ENCODE measurements at places on chromosomes 6 and 20.

- no peak for DNase-seq
Observed at GRCh38 chr6:8736156-8736895, 301.0 kb upstream of the SLC35B3 start.

DNA sequence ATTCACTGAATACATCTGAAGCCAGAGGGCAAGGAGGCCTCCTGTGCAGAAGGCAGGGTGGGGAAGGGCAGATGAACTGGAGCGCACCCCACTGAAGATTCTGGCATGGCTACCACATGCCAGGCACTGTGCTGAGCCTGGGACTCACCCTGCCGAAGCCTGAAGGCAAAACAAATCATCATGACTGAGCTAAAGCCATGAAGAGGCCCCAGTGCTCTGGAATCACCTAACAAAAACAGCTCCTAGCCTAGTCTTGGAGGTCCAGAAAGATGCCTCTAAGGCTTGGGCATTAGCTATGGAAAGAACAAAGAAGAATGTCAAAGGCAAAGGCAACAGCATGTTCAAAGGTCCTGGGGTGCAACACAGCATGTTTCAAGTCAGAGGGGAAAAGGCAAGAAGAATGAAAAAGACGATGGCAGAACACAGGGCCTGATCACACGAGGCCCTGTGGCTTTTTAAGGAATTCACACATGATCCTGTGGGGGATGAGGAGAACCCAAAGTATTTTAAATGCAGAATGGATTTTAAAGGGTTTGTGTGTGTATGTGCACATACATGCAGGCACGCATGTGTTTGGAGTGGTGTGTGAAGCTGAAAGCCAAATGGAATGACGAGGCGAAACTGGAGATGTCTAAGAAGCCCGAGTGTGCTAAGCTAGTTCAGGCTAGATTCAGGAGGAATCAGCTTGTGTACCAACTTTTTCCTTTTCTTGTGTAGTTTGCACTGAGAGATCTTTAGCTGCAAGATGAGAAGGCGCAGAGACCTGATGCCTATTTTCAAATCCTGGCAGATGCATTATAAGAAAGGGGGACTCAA is 261.4 kb downstream of the ZNF217 start:
- DNase-seq: no peak

DNA sequence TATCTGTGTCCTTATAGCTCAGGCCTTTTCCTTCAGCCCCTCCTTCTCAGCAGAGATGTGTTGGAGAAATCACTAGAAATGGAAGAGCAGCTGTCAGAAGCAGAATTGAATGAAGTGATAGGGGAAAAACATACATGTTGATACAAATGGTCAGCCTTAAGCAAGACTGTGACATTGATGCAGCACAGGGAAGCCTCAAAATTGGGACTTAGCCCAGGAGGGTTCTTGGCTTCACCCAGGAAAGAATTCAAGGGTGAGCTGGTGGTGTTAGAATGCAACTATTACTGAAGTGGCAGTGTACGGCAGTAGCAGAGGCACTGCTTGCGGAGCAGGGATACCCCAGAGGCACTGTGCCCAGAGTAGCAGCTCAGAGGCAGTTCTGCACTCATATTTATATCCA is 8.0 kb upstream of the KIF16B start:
- no peak for DNase-seq

GRCh38 chr6:137020776-137021175 is 24.0 kb downstream of the IL20RA start:
- DNase-seq: no peak

- DNase-seq: no peak
Observed at GRCh38 chr6:20631549-20631924, 97.3 kb downstream of the CDKAL1 start.

GRCh38 chr20:13525225-13525940 is 113.3 kb downstream of the TASP1 start:
- no peak for DNase-seq

GRCh38 chr6:109237077-109237985 is 142.0 kb downstream of the CEP57L1 start:
- DNase-seq: peak; percentile 18

- DNase-seq: no peak
Observed at GRCh38 chr6:22072949-22073348, 223.9 kb downstream of the PRL start.

DNA sequence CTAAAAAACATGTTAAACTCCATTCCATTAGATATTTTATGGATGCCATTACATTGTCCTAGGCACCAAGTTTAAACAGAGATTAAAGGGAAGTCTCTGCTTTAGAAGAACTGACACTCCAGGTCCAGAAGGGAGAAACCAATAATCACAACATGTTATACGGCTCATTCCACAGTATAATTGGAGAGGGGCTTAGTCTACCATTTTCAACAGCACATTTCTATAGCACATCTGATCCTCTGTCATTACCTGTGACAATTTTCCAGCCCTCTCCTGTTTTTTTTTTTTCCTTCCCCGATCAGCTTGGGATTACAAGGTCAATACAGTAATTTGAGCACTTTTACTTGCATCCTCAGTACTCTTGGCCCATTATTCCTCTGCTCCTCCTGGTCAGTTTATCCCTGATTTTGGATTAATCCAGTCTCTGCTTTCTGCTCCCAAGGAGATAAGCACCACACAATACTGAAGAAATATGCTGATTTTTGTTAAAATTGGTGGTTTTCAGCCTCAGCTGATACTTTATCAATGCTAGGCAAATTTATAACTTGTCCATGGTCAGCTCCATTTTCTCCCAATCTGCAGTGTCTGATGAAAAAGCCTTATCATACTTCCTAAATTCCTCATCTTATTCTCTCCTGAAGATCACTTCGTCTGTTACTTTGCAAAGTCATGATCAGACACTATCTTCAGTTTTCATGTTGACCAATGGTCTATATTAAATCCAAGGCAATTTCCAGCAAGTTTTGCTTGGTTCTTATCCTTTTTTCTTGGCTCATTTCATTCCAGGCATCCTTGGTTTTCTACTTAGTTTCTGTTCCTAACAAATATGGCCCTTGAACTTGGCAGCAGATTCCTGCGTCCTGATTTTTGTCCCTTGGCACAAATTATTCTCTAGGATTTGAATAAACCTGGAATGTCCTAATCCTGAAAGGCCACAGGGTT is 30.8 kb upstream of the SYNCRIP start:
- no peak for DNase-seq

- DNase-seq: no peak
Observed at GRCh38 chr20:38298768-38299288, 5.1 kb upstream of the BPI start.

GRCh38 chr6:37130704-37131103 is 39.2 kb upstream of the PIM1 start:
- peak; percentile 17 for DNase-seq

GRCh38 chr6:147909640-147910039 is 401.1 kb downstream of the SAMD5 start:
- DNase-seq: no peak

- no peak for DNase-seq
Observed at GRCh38 chr6:64326939-64327338, 691.3 kb downstream of the PHF3 start.

GRCh38 chr20:13816757-13817156 is 31.9 kb downstream of the NDUFAF5 start:
- DNase-seq: no peak

GRCh38 chr6:32393665-32394420 is 13.1 kb downstream of the BTNL2 start:
- DNase-seq: no peak

GRCh38 chr6:118536478-118536877 is 11.6 kb upstream of the PLN start:
- DNase-seq: no peak

DNA sequence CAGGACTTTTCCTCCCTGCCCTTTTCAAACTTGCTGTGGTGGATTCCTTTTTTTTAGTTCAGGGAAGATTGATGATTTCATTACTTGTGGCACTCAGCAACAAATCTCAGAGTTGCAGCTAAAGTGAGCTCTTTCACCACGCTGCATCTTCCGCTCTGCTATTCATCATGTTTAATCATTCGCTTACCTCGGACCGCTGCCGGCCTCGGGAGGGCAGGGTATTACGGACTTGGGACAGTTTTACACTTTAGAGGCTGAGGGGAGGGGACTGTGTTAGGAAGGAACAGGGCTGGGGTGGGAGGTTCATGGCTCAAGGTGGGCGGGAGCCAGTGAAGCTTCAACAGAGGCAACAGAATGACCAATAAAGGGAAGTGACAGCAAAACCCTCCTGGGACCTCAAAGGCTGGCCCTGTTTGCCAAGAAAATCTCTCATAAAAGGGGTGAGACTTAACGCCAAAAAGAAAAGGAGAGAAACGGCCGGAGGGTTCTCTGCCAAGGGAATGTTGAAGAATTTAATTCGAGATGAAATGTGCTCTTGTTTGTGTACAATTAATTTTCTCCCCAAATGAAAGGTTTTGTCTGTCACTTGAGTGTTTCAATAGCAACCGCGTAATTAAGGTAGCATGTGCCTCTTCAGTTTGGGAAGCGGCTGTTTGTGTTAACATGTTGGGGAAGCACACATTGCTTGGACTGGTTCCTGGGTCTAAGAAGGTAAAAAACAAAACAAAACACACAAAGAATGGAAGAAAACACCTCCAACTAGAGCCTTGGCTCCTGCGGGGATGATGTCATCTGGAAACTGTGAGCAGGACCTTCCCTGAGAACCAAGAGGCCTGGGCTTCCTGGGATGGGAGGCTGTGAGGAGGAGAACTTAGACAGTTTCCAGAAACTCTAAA is 72.5 kb upstream of the SULF2 start:
- no peak for DNase-seq

GRCh38 chr6:6008089-6008647 is 1.4 kb upstream of the NRN1 start:
- no peak for DNase-seq

GRCh38 chr20:23229989-23230388 is 120.6 kb upstream of the NXT1 start:
- DNase-seq: no peak
